ENCODE measurements at places on chromosomes 3 and 15.
A peak's percentile ranks its signal among the peaks of the same experiment; 100 is the strongest.

DNA sequence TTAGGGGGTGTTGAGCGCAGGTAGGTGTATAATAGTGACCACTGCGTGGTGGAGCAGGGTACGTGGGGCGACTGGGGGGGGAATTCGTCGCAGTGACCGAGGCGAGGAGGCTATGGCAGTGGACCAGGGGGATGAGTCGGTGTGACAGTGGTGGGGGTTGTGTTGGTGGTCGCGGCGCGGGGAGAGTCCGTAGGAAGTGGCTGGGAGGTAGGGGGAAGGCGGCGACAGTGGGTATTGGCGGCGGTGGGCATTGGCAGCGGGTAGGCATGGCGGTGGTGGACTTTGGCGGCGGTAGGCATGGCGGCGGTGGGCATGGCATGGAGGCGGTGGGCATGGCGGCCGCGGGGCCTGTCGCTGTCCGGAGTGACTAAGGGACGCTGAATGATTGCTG lies 739 bp downstream of the SNRPN start:
- peak; percentile 64 for DNase-seq

DNA sequence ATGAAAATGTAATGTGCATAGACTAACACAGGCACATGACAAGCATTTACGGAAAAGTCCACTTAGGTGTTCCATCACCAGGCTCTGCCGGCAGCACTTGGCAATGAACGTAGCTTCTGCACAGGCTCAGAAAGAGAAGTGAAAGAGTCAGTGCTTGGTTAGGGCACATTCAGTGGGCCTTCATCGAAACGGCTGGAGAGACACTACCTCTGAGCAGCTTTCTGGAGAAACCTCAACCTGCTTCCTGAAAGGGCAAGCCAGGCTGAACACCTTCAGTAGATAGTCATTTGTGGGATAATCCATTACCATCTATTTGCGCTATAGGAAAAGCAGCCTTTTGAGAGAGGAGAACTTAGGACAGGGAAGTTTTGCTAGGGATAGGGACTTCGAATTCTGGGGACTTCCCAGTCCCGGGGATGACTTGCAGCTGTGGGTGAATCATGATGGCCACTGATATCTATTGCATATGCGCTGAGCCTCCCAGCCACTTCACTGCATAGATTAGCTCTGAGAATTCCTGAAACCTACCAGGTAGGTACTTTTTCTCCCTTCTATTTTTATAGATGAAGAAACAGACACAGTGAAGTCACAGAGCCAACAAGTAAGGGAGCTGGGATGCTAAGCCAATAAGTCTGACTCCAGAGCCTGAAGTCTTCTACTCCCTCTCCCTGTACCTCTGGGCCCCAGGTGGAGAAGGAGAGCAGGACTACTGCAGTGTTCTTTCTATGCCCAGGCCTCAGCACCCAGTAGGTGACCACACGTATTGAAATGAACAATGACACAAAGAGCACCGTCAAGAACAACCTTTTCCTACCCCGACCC lies 4.2 kb upstream of the SH2D7 start:
- DNase-seq: no peak

GRCh38 chr3:81958972-81959640 lies 197.7 kb upstream of the GBE1 start:
- no peak for DNase-seq

- no peak for DNase-seq
These were observed 58.9 kb downstream of the ZNF445 start for GRCh38 chr3:44418549-44418948.

- no peak for DNase-seq
These were observed 90.6 kb downstream of the IQSEC1 start for GRCh38 chr3:12982619-12983101.

DNA sequence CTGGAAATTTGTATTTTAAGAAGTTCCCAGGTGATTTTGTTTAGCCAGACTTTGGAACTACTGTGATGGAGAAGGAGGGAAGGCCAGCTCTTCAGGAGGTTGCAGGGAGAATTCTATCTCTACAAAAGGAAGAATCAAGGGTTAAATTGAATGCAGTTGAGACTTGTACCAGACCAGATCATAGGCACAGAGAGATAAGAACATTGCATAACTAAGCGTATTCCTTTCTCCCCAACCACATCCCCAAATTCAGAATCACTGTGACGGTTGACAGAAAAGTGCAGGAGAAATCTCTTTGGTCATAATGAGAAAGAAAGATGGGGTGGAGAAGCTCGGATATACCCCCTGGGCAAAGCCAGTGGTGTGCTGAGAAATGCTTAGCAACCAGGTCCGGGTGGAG lies 7.2 kb downstream of the PLD1 start:
- no peak for DNase-seq
